ENCODE measurements at places on chromosomes 1 and 21. TPM values are rescaled to one million over a fixed set of nuclear protein-coding genes. Genes with fewer than 3 reads are reported as not detected.

The CAPZA1 gene
- total RNA-seq, result 249 TPM

The RNF186 gene
- 0.14 TPM for total RNA-seq

The ERICH3 gene
- total RNA-seq, result 5.2 TPM

The NTMT2 gene
- total RNA-seq, result not detected

The UTP25 gene
- total RNA-seq, result 6.2 TPM

The SYT6 gene
- total RNA-seq, result 0.09 TPM

The VHLL gene
- not detected for total RNA-seq

The P3R3URF gene
- total RNA-seq, result not detected

The CYP4A11 gene
- total RNA-seq, result not detected

The LAX1 gene
- total RNA-seq, result 12.5 TPM

The CBR3 gene
- total RNA-seq, result 1.5 TPM

The PALMD gene
- total RNA-seq, result 7.4 TPM
